ENCODE measurements at places on chromosomes 16 and 17.
A peak's percentile ranks its signal among the peaks of the same experiment; 100 is the strongest.

DNA sequence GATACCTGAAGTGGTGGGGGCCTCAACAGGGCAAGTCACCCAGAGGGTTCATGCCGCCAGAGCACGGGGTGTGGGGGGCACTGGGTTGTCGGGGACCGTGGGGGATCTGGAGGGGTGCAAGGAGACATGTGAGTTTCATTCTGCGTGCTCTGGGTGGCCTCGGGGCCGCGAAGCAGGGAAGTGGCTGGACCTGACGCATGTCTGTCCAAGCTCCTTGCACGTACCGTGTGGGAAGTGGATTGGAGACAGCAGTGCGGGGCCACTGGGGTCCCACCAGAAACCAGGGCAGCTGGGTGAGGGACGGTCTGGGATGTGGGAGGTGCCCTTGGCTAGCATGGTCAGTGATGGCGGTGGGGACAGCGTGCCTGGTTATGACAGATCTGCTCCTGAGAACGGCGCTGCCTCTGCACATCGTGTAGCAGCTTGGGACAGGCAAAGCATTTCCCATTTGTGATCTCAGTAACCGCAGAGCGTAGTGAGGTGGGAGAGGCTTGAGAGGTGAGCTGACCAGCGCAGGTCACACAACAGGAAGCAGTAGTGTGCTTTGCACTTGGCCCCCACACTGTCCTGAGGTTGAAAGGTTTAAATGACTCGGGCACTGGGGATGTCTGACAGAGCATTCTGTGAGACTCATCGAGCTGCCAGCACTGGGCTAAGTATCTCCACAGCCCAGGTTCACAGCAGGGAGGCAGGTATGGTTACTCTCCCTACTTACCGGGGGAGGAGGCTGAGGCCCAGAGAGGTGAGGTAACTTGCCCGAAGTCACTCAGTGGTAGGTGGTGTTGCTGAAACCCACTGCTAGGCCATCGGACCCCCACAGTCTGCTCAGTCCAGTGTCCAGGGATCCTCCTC, 114.4 kb downstream of the SOCS1 start:
- H3K4me1 ChIP-seq: no peaks in the 10 kb centered on the region
- H3K4me3 ChIP-seq: no peak overlapping the region
- H3K27me3 ChIP-seq: no peaks in the 10 kb centered on the region
- peaks cover 32% of the 10 kb centered on the region for H3K36me3 ChIP-seq

- peaks cover 86% of the 10 kb centered on the region for H3K4me1 ChIP-seq
- H3K4me3 ChIP-seq: peak overlapping the region; percentile 53
- H3K36me3 ChIP-seq: no peaks in the 10 kb centered on the region
- peak overlapping the region; percentile 91 for H3K27ac ChIP-seq
- no peaks in the 10 kb centered on the region for H3K27me3 ChIP-seq
Measured at GRCh38 chr16:88968589-88969280, 8.3 kb downstream of the CBFA2T3 start.

- no peak overlapping the region for H3K27ac ChIP-seq
- no peaks in the 10 kb centered on the region for H3K27me3 ChIP-seq
- no peaks in the 10 kb centered on the region for H3K36me3 ChIP-seq
- DNase-seq: no peak
- H3K4me3 ChIP-seq: no peak overlapping the region
Measured at GRCh38 chr17:14389681-14390080, 88.8 kb downstream of the HS3ST3B1 start.

DNA sequence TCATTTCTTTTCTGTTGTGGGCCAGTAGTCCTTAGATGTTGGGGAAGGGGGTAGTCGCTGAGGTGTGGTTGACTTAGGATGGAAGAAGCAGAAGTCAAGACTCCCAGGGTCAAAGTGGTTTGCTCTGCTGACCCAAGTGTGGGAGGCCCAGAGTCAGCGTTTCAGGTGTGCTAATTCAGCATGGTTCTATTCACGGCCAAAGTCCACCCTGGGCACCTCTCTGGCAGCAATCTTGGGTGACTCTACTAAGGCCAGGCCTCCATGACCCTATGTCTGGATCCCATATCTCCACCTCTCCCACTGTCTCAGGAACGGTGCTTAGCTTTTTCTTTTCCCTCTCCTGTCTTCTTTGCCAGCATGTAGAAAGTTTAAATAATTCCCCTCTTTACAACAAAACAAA, 32.9 kb downstream of the MAPT start:
- H3K4me3 ChIP-seq: no peak overlapping the region
- H3K36me3 ChIP-seq: no peaks in the 10 kb centered on the region

DNA sequence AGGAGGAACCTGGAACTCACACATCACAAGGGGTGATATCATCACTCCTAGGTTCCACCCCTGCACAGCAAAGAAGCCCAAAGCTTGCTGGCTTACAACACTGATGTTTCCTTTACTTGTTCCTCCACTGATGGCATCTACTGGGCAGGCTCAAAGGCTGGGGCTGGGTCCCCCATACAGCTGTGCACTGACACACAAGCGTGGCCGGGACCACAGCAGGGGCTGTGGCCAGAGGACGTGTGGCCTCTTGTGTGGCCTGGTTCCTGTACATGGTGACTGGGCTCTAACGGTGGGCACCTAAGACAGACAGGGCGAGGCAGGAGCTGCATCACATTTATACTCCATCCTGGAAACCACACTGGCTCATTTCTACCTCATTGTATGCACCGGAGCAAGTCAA, 264.4 kb upstream of the FOXF1 start:
- no peak overlapping the region for H3K4me3 ChIP-seq
- no peak for DNase-seq
- H3K27me3 ChIP-seq: peaks cover 5% of the 10 kb centered on the region
- H3K4me1 ChIP-seq: no peaks in the 10 kb centered on the region
- no peaks in the 10 kb centered on the region for H3K36me3 ChIP-seq

DNA sequence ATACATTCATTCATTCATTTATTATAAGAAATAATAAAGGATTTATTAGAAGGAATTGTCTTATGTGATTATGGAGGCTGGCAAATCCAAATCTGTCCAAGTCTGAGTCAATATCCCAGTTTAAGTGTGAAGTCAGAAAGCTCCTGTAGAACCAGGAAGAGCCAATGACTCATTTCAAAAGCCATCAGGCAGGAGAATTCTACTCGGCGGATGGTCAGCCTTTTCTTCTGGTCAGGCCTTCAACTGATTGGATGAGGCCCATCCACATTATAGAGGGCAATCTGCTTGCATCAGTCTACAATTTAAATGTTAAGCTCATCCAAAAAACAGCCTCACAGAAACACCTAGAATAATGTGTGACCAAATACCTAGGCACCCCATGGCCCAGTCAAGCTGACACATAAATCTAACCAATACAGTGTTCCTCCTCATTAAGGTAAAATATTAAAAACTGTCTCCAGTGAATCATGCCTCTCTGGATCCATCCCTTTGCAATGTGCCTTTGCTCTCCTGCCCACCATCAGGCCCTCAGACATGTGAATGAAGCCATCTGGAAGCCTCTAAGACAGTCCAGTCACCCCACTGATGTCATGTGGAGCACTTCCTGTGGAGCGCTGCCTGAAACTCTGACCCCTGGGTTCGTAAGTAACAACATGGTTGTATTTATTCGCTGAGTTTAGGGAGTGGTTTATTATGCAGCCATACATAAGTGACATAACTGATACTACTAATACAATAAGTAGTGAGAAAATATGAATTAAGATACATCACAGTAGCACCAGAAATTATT, 69.2 kb upstream of the WSB1 start:
- DNase-seq: no peak
- H3K36me3 ChIP-seq: no peaks in the 10 kb centered on the region
- H3K27ac ChIP-seq: no peak overlapping the region
- H3K4me1 ChIP-seq: no peaks in the 10 kb centered on the region
- H3K27me3 ChIP-seq: no peaks in the 10 kb centered on the region
